Left lung (tissue), 14 donors: ENCODE measurements at places on chromosomes 2 and 18.

DNA sequence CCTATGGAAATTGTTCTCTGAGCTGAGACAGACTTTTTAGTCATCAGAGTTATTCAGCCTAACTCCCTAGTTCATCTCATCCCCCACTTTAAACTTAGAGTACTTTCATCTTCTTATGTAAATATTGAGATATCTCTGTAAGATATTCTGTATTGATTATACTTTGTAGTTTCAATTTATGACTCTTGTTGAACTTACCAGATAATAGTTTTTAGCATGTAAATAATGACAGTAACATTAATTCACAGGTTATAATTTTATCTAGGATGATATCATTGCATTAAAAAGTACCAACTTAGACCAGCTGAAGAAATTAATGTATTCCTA is 14.8 kb upstream of the EIF2AK2 start:
- DNase-seq = no peak

- DNase-seq = no peak
Measured at GRCh38 chr18:69838620-69839411, 108.9 kb downstream of the CD226 start.

DNA sequence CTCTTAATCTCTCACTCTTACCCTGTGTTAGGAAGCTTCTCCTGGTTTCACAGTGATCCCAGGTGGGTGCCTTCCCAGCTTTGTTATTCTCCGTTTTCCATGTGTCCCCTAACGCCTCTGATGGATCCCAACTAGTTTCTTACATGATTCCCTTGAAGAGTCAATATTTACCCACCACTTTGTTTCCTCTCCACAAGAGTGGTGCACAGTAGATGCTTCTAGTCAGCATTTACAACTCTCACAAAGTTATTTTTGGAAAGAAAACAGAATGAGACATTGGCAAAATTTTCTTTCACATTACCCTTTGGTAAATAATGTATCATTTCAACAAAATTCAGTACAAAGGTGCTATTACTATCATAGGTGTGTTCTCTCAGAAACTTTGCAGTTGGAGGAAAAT is 1611.1 kb upstream of the ZEB2 start:
- no peak for DNase-seq

DNA sequence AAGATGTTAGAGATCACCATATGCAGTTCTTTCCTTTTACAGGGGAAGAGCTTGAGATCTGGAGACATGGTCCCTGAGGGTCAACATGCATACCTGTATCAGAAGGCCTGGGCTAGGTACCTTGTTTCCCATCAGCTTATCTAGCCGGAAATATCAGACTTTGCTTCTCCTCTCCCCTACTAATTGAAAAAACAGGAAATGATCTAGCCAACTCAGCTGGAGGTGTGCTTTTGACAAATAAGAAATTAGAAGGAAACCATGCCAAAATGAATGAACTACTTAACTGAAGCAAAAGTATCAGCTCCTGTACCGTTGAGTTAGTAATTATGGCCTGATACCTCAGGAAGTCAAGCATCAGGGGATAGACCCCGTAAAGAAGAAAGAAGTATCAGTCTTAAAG is 20.4 kb downstream of the PKP4 start:
- no peak for DNase-seq

- DNase-seq = no peak
Measured at GRCh38 chr2:236168110-236169080, at the start of gene GBX2. GBX2 (minus strand) TSS chr2:236168386; CDS start chr2:236167971, 415 bp downstream.

- DNase-seq = no peak
Measured at GRCh38 chr18:74836296-74837139, 238.8 kb downstream of the ZNF407 start.

DNA sequence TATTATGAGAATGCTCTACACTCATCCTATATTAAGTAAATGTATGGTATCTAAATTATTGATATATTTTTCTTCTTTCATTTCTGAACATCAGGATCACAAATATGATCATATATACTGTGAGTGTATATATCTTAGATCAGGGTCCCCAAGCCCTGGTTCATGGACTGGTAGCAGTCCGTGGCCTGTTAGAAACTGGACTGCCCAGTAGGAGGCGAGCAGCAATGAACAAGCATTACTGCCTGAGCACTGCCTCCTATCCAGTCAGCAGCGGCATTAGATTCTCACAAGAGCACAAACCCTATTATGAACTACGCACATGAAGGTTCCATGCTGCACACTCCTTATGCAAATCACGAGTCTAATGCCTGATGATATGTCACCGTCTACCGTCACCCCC is 1247.1 kb upstream of the NXPH2 start:
- no peak for DNase-seq

- no peak for DNase-seq
Measured at GRCh38 chr2:240149943-240150784, 9.7 kb upstream of the OTOS start.

- DNase-seq = peak; percentile 34
Measured at GRCh38 chr2:18412980-18413675, 147.3 kb downstream of the RDH14 start.

- DNase-seq = no peak
Measured at GRCh38 chr2:117956036-117956796, 57.7 kb downstream of the CCDC93 start.

- DNase-seq = no peak
Measured at GRCh38 chr2:104840893-104841585, 12.9 kb upstream of the POU3F3 start.

DNA sequence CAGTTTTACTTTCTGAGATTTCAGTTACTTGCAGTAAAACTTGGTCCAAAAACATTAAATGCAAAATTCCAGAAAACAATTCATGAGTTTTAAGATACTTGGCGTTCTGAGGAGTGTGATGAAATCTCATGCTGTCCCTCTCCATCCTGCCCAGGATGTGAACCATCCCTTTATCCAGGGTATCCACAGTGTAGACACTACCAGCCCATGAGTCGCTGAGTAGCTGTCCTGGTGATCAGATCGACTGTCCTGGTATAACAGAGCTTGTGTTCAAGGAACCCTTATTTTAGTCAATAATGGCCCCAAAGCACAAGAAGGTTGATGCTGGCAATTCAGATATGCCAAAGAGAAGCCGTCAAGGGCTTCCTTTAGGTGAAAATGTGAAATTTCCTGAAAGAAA is 3.2 kb downstream of the SP100 start:
- DNase-seq = no peak

GRCh38 chr2:187313831-187314230 is 134.2 kb downstream of the CALCRL start:
- no peak for DNase-seq

DNA sequence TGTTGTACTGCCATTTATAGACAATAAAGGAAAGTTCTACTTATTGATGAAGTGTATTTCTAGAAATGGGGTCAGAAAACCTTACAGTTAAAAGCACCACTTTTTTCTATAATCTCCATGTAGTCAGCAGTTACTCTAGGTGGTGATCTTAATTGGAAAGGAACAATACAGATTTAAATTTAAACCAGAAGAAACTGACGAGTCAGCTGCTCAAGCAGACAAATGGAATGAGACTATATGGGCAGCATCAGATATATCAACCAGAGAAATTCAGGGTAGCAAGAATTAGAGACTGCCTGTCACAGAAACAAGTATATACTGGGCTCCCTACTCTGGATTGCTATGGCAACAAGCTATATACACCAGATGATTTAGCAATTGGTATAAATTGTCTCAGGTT is 99.6 kb upstream of the SCG2 start:
- DNase-seq = no peak

DNA sequence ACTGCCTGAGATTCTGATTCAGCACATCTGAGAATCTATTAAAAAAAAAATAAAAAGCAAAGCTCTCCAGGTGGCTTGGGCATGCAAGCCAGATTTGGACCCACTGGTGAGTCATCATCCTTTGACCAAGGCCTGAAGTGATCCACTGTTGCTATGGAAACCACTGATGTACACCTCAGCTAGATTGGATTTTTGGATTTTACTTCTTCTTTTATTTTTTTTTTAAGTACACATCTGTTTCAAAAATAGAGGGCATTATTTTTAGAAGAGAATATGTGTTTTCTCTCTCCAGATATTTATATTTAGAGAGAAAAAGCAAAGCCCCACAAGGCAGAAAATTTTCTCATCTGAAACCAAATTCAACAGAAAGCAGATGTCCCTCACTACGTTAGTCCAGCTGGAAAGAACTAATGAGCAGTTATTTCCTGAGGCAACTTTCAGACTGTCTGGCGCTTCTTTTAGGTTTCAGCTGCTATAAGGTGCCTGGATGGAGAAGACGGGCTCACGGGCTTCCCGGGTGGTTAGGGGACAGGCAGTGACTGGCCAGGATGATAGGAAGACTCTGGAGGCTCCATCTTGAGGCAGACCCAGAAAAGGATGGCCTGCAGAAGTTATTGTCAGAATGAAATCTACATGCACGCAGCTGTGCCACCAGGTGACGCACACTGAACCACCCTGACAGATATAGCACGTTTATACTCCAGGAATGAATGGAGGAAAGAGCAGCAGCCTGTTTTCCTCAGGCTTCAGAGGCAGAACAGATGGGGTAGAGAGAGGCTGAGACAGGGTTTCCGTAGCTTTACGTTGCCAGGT is 50.5 kb downstream of the MRPL35 start:
- no peak for DNase-seq

DNA sequence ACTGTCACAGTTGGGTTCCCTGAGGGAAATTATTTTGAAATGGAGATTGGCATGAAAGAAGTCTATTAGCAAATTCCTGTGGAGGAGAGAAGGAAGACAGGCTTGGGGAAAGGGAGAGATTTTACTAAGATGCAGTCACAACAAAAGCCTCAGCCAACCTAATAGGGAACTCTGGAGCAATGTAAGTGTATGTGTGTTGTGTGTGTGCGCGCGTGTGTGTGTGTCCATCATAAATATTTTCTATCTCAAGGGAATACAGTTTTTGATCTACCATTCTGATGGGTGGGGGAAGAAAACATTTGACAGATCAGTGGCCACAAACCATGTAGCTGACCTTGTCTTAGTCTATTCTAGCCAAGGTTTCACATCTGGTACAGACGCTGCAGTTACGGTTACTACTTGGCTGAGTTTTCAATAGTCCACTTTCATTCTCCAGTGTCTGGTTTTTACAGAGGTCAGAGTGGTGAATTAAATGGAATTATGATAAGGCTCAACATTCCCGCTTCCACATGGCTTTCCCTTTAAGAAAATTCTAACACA is 72.6 kb downstream of the MREG start:
- DNase-seq = no peak

GRCh38 chr18:5162111-5162510 is 34.9 kb downstream of the AKAIN1 start:
- DNase-seq = no peak

GRCh38 chr2:70569559-70569958 is 15.9 kb upstream of the TGFA start:
- no peak for DNase-seq

GRCh38 chr18:28728891-28729290 is 552.0 kb upstream of the CDH2 start:
- no peak for DNase-seq

DNA sequence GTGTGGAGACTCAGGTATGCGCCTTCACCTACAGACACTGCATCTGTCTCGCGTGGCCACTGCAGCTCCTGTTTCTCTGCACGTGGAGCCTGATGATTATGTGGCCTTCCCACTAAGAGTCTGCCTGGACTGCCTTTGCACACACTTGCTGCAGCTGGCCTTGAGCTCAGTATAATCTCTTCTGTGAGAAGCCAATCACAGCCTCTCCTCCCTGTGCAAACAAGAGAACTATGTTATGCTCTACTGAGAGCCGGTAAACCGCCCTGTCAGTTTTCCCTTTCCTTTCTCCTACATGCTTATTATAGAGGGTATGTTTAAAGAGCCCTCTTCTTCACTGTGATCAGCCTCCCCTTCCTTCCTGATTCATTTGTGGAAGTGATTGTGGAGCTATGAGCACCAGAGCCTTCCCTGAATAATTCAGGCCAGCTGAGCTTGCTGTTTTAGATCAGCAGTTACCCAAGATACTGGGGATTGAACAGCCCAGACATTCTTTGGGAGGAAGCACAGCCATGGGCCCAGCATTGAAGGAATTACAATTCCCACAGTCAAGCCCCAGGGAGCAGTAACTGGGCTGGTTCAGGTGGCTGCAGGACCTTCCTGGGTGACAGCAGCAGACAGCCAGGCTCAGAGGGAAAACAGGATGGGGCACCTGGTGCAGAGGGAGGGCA is 3.7 kb upstream of the TGFA start:
- no peak for DNase-seq

DNA sequence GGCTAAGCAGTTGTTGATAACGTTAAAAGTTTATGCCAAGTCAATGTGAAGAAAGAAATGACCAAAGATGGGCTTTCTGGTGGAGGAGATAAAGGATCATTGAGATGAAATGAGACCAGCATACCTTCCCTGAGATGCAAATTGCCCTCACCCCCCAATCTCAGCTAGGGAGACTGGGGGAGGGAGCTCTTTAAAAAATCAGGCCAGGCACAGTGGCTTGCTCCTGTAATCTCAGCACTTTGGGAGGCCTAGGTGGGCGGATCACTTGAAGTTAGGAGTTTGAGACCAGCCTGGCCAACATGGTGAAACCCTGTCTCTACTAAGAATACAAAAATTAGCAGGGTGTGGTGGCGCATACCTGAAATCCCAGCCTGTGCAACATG is 30.9 kb upstream of the KCMF1 start:
- peak; percentile 5 for DNase-seq

GRCh38 chr2:57906152-57906732 is 140.4 kb upstream of the VRK2 start:
- DNase-seq = no peak

GRCh38 chr2:156792242-156792840 is 356.2 kb downstream of the GPD2 start:
- DNase-seq = no peak

- no peak for DNase-seq
Measured at GRCh38 chr18:76708071-76708721, 114.2 kb upstream of the ZNF236 start.

DNA sequence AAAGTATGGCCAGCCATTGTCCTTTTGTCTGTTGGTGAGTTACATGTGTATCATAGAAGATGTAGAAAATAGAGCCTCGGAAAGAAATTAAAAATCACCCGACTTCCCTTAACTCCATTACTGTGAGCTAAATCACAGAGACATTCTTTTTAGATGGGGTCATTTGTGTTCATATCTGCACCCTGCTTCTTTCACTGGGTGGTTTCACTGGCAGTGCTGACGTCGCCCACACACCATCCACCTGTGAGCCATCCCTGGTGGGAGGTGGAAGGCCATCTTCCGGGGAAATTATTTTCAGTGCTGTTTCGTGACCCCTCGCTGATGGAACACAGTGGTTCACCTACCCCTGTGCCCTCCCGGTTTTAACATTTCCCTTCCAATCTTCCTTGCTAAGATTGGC is 21.2 kb downstream of the SH3BP4 start:
- no peak for DNase-seq

- DNase-seq = no peak
Measured at GRCh38 chr2:133504566-133505505, 63.4 kb downstream of the NCKAP5 start.

DNA sequence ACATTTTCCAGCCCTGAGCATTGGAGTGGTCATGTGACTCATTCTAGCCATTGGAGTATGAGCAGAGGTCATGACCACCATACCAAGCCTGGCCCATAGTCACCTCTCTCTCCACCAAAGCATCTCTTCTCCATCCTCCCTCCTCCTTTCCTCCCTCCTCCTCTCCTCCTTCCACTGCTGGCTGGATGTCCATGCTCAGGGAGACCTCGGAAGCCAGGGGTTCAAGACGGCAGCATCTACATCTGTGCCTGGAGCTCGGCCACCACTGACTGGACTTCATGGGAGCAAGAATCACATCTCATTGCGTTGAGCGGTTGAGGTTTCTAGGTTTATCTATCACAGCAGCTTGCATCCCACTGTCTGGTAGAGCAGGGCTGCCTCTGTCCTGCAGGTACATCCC is 252.4 kb downstream of the NDUFA10 start:
- no peak for DNase-seq

GRCh38 chr2:112577756-112578155 is 6.7 kb upstream of the CHCHD5 start:
- DNase-seq = no peak
